ENCODE measurements at places on chromosomes 3 and 15.
A peak's percentile ranks its signal among the peaks of the same experiment; 100 is the strongest.

- DNase-seq, result no peak
Measured at GRCh38 chr3:49914906-49915305, 11.2 kb upstream of the MST1R start.

GRCh38 chr15:53716909-53717876 is 42.3 kb downstream of the WDR72 start:
- DNase-seq, result no peak

GRCh38 chr3:162810776-162811175 is 1314.2 kb downstream of the OTOL1 start:
- DNase-seq, result no peak

DNA sequence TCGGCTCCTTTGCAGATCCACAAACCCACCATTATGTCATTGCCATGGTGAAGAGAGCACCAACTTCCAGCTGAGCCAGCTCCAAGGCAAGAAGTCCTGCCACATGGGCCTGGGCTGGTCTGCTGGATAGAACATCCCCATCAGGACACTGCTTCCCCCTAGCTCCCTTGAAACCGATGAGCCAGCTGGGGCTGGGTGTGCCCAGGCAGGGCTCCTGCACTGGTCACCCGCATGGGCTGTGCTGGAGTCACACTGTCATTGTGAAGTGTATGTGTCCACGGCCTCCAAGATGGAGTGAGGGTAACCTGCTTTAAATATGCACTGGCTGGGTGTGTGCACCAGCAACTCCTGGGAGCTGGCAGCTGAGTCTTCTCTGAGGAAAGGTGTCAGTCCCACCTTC is 31.0 kb upstream of the TOPBP1 start:
- no peak for DNase-seq

GRCh38 chr3:190070622-190071347 is 49.9 kb downstream of the P3H2 start:
- DNase-seq, result no peak

GRCh38 chr3:144112036-144112435 is 140.4 kb downstream of the DIPK2A start:
- no peak for DNase-seq

DNA sequence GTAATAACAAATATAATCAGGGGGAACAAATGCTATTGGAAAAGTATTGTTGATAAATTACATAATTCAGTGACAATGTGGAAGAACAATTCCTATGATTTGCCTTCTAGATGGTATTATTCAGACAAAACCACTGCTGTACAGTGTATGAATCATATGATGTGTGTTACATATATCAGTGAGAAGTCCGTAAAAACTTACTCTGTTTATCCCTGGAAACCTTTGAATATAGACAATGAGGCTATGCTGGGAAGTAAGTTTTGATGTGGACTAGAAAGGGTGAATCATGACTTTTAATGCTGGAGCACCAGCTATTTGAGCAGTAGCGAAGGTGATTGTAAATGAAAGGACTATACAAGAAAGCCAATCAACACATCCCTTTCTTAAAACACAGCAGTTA is 17.9 kb downstream of the C3orf38 start:
- no peak for DNase-seq

DNA sequence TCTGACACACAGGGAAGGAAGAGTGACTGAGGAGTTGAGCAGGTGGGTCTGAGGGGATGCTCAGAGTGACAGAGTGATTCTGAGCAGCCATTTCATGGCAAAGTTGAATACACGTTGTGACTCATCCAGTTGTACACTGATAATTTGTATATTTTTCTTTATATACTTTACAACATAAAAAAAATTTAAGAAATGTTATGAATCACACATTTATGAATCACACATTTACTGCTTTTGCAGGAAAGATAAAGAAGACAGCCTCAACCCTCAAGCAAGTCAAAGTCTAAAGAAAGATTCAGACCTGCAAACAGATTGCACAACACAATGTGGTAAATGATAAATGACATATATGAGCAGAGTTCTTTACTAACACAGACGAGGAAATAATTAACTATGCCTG is 21.0 kb upstream of the CHMP2B start:
- peak; percentile 5 for DNase-seq

- DNase-seq, result no peak
Measured at GRCh38 chr3:173725507-173725906, 328.0 kb downstream of the NLGN1 start.

GRCh38 chr3:147218965-147219364 is 187.4 kb downstream of the ZIC4 start:
- DNase-seq, result no peak

GRCh38 chr3:148600902-148601765 is 96.6 kb upstream of the AGTR1 start:
- DNase-seq, result no peak

GRCh38 chr3:126085841-126086240 is 1.9 kb upstream of the SLC41A3 start:
- no peak for DNase-seq

- DNase-seq, result no peak
Measured at GRCh38 chr3:53263907-53264306, 8.1 kb upstream of the TKT start.

GRCh38 chr3:197007296-197007940 is 22.2 kb downstream of the MELTF start:
- no peak for DNase-seq

DNA sequence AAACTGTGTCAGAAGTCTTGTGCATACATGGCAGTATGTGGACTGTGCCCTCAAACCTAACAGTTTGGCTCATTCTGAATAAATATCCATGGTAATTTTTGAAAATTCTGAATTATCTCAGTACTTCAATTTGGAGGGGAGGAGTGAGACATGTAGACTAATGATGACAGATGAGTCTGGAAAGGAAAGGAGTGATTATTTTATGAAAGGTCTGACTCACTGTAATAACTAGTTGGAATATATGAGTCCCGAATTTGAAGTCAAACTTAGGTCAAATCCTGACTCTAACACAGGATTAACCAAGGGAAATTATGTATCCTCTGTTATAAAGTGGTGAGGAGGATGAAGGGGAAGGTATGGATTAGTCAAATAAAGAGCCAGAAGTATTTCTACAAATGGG is 38.6 kb downstream of the SUCNR1 start:
- no peak for DNase-seq

- DNase-seq, result no peak
Measured at GRCh38 chr3:15708882-15709677, 88.7 kb downstream of the ANKRD28 start.

DNA sequence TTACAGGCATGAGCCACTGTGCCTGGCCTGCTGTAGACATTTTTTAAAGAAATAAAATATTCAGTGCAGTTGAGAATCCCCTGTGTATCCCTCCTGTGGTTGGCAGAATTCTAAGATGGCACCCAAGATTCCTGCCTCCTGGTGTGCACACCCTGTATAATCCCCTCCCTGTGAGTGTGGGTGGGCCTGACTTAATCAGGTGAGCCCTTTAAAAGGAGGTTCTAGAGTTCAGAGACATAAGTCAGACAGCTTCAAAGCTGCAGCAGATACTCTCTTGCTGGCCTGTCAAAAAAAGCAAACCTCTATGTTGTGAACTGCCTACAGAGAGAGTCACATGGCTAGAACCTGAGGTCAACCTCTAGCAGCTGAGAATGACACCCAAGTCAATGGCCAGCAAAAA is 7.0 kb upstream of the VIPR1 start:
- DNase-seq, result no peak
